ENCODE measurements at places on chromosomes 7 and 10.

GRCh38 chr10:29714096-29714874 lies 79.5 kb upstream of the SVIL start:
- DNase-seq: no peak

DNA sequence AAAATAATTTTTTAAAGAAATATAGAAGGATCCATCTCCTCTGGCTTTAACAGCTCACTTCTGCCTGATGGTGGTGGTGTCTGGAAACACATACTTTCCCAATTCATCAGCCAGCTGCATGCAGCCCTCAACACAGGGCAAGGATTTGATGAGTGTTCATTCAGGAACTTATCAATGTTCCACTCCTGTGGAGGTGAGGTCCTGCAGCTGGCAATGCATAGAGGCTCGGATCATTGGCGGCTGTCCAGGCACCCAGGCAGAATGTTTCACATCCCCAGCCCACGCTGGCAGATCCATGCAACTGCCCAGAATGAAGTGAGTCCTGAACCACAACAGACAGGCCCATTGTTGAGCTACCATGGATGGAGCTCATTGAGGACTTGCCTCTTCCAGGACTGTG lies 55.2 kb upstream of the KCNMA1 start:
- no peak for DNase-seq

DNA sequence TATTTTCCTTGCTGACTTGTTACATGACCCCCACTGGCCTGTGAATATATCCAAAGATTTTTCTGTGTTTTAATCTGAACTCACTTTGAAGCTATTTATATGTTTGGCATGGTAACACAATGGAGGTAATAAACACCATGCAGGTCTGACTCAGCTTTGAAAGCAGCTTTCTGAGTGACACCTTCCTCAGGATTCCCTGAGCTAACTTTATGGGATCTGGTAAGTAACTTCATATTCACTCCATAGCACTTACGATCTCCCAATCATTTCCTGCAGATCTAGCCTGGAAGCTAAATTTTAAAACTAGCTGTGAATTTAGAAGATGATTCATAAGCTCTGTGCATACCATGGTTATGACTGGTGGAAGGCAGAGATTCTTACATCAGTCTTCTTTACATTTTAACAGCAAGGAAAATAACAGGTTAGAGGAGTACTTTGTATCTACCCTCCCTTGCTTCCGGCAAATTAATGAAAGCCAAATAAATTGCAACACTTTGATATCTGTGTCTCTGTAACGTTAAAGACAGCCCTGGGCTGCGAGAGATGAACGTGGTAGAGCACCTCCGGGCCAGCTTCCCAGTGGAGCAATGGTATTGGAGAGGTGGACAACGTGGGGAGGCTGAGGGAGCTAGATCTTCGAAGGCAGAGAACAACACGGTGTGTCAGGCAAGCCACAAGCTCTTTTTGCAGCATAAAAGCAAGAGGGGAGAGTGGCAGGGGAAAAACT lies 170.2 kb upstream of the KLF14 start:
- DNase-seq: no peak

GRCh38 chr10:36597756-36598320 lies 527.6 kb upstream of the ANKRD30A start:
- DNase-seq: no peak

- no peak for DNase-seq
Observed at GRCh38 chr10:110822712-110823311, 48.9 kb upstream of the PDCD4 start.

DNA sequence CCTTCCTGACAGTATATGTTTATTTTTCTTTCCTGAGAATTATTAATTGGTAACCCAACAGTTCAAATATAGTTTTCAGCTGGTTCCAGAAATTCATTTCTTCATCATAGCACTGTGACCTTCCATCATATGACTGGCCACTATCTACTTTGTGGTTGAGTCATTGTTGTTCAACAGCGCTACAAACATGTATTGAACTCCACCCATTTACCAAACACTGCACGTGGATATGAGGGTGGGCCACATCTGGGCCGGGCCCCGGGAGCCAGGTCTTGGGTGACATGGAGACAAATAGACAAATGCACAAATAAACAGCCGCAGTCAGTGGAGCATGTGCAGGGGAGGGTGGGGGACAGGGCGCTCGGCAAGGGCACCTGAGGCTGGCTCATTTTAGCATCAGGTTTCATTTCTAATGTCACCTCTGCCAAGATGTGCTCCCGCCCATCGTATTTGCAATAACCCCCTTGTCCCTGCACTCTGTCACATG lies 24.0 kb upstream of the EEPD1 start:
- DNase-seq: no peak

DNA sequence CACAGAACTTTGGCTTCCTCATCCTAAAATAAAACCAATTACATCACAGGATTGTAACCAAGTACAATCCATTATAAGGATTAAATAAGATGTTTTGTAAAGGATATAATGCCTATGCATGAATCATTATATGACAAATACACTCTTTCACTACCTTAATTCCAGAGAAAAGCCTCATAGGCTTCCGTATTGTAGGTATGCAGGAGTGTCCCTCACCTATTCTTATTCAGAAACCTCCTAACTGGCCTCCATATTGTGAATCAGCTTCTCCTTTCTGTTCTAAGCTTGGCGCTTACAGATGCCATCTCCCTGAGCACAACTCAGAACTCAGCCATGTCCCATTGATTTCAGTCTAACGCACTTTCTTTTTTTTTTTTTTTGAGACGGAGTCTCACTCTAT lies 69.6 kb upstream of the CAPZA2 start:
- no peak for DNase-seq

GRCh38 chr7:20030915-20031362 lies 186.2 kb downstream of the MACC1 start:
- no peak for DNase-seq

DNA sequence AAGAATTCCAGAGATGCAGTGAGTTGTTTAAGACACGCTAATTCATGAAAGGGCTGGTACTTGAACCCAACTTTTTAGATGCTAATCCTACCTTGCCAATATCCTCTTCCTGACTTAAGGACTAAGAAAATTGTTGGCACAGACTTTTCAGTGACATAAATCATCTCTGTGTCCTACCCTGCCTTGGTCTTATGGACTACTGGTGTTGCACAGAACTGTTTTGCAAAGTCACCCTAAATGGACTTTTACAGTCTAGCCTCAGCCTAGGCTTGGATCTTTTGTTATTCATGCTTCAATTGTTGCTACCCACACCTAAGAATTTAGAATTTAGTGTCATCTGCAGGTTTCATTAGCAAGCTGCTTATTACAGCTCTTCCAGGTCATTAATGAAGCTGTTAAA lies 112.7 kb downstream of the SORCS1 start:
- no peak for DNase-seq

DNA sequence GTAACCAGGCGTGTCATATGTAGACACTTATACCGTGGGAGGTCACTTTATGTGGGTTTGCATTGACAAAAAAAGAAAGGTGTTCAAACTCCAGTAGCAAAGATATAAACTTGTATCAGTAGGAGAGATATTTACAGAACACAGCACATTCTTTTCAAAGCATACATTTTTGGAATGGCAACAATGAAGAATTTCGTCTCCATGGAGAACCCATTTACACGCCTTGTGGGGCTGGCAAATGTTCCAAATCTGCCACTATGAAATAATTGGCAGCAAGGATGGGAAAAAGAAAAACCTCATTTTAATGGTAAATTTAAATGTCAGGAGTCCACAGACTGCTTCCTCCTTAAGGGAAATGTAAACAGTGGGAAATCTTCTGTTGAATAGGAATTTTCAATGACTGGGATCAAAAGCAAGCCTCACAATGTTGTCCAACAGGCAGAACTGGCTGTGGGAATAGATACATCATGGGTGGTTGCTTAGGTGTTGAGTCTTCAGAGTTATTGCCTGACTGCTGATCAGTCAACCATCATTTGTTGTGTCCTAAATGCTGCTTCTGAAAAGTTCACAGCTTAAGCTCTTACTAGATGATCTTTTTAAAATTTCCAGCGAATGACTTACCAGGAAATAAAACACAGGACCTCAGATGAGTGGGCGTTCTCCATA lies 256.6 kb upstream of the SEMA3C start:
- DNase-seq: no peak

DNA sequence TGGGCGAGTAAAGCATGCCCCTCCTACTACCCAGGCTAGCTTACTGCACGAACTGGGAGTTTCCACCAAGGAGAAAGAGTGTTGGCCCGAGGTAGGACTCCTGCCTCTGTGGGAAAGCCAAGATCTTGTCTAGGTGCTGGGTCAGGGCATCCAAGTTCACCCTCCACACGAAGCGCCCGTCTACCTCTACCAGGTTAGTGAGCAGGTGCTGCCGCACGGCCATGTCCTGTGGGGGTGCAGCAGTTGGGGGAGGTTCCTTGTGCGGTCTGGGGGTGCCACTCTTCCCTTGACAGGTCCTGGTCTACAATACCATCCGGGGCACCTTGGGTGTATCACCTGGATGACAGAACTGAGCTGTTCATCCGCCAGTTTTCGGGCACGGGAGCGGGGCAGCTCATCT lies 1.7 kb downstream of the ABHD11 start:
- no peak for DNase-seq

- DNase-seq: no peak
Observed at GRCh38 chr10:128859738-128860386, 607.2 kb upstream of the MGMT start.

DNA sequence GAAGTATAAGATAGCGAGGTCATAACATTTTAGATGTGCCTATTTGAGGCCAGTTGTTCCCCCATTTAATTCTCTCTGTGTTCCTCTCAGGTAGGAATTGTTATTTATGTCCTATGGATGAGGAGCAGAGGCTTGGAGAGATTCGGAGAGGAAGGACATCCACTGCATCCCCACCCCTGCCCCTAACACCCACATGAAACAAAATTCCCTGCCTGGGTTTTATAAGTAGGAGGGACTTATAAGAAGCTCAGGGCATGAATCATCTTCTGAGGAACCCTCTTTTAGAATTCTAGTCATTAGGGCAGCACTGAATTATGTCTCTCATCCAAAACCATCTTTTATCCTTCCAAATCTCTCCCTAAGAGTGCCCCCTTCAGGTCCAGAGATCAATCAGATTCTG lies 5.0 kb downstream of the CHAT start:
- DNase-seq: no peak

- no peak for DNase-seq
Observed at GRCh38 chr10:111347386-111348013, 270.7 kb downstream of the ADRA2A start.

GRCh38 chr7:20557116-20557515 lies 58.4 kb upstream of the ABCB5 start:
- no peak for DNase-seq

DNA sequence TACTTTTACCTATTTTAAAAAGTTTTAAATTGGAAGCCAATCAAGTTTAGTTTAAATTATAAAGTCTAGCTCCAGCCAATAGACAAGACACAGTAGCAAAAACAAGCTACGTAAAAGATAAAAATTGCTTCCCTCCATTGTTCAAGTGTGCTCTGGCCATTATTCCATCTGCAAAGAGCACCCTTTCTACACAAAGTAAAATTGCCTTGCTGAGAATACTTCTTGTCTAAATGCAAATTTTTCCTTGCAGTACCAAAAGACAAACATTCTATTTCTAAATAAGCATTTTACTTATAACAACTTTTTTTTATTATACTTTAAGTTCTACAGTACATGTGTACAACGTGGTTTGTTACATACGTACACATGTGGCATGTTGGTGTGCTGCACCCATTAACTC lies 75.9 kb upstream of the ZNF746 start:
- DNase-seq: no peak

DNA sequence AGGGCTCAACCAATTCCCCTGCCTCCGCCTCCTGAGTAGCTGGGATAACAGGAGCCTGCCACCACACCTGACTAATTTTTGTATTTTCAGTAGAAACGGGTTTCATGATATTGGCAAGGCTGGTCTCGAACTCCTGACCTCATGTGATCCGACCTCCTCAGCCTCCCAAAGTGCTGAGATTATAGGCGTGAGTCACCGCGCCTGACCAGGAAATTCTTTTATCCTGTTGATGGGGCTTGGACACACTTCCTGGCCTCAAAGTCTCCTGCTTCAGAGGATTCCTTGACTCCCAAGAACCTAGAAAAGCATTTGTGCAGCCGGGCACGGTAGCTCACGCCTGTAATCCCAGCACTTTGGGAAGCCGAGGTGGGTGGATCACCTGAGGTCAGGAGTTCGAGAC lies 16.2 kb downstream of the ZNF425 start:
- no peak for DNase-seq

GRCh38 chr7:102432442-102433218 lies 745 bp upstream of the ORAI2 start:
- no peak for DNase-seq

GRCh38 chr10:69914398-69915214 lies 112.9 kb downstream of the COL13A1 start:
- peak; percentile 57 for DNase-seq

- DNase-seq: no peak
Observed at GRCh38 chr10:92839191-92840085, 8.9 kb upstream of the EXOC6 start.

- no peak for DNase-seq
Observed at GRCh38 chr7:33998476-33998875, 93.1 kb downstream of the BMPER start.

- no peak for DNase-seq
Observed at GRCh38 chr10:51257511-51258248, 183.4 kb downstream of the PRKG1 start.

GRCh38 chr7:116687801-116688201 lies 15.8 kb downstream of the MET start:
- no peak for DNase-seq

DNA sequence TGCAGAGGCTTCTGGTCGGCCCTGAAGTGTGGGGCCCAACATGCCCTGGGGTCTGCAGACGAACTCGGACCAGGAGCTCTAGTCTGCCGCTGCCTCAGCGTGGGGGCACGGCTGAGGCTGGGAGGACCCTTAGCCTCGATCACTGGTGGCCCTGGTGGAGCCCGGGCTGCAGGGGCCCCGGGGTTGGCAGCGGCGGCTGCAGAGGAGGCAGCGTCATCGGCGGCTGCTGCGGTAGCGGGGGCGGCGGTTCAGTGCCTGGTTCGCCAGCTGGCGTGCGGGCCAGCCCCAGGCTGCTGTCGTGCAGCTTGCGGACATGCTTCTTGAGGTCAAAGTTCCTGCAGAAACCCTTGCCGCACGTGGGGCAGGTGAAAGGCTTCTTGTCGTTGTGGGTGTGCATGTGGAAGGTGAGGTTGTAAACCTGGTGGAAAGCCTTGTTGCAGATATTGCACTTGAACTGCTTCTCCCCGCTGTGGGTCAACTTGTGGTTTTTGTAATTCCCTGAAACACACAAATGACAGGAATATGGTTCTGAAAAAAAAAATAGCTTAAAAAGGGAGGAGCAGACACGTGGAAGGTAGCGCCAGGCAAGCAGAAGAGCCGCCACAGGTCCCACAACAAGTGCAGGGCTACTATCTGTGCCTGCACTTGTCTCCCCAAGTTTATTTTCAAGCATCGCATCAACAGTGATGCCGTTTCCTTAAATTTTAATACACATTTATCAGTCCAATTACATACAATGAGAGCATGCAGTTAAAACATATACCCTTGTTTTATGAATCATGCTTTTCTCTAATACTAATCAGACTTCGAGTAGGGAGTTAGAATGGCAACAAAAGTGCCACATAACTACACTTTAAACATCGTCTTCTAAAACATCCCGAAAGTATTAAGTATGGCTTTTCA lies 2.4 kb downstream of the FEZF1 start:
- no peak for DNase-seq

- DNase-seq: no peak
Observed at GRCh38 chr7:601595-602340, 82.1 kb upstream of the PDGFA start.
